ENCODE measurements at places on chromosomes 4 and X. TPM values are rescaled to one million over a fixed set of nuclear protein-coding genes. Genes with fewer than 3 reads are reported as not detected.

GRCh38 chr4:57492251-57492878 lies 382.2 kb upstream of the IGFBP7 start:
- no peak for DNase-seq

EVC gene
- total RNA-seq: 20.8 TPM

GRCh38 chrX:47578692-47579091 lies 3.5 kb upstream of the TIMP1 start:
- no peak for DNase-seq

DNA sequence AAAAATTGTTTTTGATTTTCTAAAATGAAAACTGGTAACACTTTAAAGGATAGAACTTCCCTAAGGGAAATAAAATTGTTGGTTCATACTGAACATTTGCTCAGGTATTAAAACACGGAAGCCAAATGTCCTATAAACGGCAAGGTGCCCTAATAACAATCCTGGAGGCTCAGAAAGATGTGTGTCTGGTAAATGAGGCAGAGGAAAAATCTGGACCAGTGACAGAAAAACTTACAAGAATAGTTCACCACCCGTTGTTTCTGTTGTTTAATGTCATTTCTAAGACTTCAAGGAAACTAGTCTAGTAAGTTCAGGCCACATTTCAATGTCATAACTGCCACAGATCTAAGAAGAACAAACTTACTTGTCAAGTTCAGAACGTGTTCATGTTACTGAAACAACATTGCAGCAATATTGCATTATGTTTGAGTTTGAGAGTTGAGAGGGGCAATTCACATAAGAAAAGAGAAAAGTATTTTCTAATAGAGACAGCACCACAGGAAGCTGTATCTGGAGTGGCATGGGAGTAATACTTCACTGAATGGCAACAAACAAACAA lies 476.6 kb downstream of the GRXCR1 start:
- DNase-seq: no peak

DNA sequence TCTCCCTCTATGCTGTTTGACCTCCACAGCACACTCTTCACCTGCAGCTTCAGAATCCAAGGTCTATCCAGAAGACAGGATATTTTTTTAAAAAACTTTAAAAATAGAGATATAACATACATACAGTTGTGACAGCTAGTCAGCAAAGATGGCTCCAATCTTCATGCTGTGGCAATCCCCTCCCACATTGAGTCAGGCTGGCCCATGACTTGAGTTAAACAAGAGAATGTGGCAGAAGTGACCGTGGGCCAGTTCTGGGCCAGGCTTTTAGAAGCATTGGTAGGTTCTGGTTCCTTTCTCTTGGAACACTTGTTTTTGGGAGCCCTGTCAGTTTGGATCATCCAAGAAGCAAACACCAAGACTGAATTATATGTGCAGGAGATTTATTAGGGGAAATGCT lies 36.1 kb upstream of the REPS2 start:
- DNase-seq: no peak

DNA sequence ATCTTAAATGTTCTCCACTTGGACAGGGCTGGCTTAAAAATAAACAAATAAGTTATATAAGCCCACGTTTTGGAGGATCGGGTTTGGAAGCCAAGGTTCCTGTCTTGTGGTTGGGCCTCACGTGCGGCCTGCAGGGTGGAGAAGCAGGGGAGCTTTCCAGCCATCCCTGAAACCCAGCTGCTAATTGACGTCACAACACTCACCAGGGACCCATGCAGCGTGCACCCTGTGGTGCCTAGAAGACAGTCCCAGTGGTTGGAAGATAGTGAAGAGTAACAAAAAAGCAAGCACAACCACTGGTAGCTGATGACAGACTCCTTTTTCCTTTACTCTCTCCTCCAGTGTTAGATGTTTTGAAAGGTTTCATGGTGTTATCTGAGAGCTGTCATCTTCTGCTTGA lies 142.0 kb upstream of the RBPJ start:
- peak; percentile 22 for DNase-seq

MAGEC3 gene
- total RNA-seq: not detected

TLR3 gene
- total RNA-seq: 8.4 TPM

DNA sequence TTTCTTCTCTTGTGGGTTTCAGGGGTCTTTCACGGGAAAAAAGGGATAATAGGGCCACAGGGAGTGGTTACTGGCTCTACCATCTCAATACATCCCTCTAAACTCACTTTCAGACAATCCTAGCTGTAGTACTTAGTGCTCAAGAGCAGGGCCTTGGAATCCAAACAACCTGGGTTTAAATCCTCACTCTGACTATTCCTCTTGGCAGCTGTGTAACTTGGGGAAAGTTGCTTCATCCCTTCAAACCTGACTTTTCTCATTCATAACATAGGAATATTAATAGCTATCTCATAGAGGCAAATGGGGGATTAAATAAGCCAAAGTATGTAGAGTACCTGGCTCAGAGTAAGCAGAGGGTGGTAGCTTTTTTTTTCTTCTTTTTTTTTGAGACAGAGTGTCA lies 32.4 kb downstream of the CCNG2 start:
- DNase-seq: no peak

DNA sequence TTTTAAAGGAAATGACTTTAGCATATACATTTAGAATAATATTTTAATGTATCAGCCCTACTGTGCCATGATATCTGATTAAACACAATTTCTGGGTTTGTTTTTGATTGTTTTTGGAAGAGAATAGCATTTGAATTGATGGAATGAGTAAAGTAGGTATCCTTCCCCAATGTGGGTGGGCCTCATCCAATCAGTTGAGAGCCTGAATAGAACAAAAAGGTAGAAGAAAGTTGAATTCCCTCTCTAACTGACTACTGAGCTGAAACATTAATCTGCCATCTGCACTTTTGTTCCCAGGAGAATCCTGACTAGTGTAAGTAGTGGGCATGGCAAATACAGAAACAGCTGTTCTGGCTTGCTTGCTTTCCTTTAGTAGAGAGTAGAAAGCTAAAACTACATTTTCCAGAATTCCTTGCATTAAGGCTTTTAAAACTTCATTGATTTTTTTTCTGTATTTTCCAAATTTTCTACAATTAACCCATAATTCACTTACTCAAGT lies 9.7 kb upstream of the SEC24D start:
- DNase-seq: no peak

TTC29 gene
- total RNA-seq: 5.2 TPM
